ENCODE measurements at places on chromosomes 7 and 10. TPM values are rescaled to one million over a fixed set of nuclear protein-coding genes. Genes with fewer than 3 reads are reported as not detected.

The USP54 gene
- 24.5 TPM for total RNA-seq

GRCh38 chr10:34864149-34865067 is 49.3 kb upstream of the PARD3 start:
- no peak for DNase-seq

DNA sequence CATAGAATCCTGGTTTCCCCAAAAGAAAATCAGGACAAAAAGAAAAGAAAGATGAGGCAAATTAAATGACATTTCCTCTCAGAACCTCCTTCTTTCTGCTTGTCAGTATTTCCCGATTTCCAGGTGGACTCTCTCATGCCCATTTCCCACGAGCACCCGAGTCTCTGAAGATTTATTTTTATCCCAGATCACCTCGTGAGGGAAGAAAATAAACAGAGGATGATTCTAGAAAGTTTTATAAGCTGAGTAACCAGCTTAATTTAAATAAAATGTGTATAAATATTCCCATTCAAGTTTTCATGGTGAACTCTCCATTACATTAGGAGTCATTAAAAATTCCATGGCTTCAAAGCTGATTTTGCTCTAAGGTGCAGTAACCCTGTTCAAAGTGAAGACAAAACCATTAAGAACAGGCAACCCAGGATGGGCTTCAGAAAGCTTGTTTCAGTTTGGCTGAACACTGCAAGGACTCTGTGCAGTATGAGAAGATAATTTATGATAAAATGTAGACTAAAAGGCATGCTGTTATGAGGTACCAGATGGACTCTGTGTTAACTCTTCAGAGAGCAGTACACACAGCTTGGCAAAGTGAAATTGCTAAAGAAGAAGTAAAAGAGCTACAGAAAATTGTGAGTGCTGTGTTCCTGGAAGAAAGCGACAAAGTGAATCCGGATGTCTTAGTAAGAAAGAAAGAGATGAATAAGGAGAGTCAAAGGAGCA is 521.3 kb upstream of the LRRN3 start:
- DNase-seq: no peak

GRCh38 chr7:159192725-159193453 is 48.2 kb upstream of the VIPR2 start:
- no peak for DNase-seq

The AKR1D1 gene
- total RNA-seq: under 0.01 TPM

DNA sequence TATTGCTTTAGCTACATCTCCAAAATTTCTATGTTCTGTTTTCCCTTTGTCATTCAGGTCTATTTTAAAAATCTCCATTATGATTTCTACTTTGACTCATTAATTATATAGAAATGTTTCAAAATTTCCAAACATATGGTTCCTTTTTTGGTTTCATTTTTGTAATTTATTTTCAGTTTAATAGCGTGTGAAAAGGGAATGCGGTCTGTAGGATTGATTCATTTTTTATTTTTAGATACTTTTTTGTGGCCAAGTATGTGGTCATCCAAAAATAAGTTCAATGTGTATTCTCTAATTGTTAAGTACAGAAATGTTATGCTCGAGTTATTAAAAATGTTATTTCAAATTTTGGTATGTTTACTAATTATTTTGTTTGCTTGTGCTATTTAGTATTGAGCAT is 72.5 kb upstream of the ANKRD1 start:
- no peak for DNase-seq

GRCh38 chr10:14302035-14302434 is 28.7 kb downstream of the FRMD4A start:
- DNase-seq: peak; percentile 18

- DNase-seq: no peak
Observed at GRCh38 chr10:865257-865656, 66.2 kb downstream of the LARP4B start.

The PGAM2 gene
- 0.53 TPM for total RNA-seq

- DNase-seq: no peak
Observed at GRCh38 chr10:44435196-44435595, 50.3 kb upstream of the CXCL12 start.

The KIAA1549 gene
- total RNA-seq: 0.26 TPM

DNA sequence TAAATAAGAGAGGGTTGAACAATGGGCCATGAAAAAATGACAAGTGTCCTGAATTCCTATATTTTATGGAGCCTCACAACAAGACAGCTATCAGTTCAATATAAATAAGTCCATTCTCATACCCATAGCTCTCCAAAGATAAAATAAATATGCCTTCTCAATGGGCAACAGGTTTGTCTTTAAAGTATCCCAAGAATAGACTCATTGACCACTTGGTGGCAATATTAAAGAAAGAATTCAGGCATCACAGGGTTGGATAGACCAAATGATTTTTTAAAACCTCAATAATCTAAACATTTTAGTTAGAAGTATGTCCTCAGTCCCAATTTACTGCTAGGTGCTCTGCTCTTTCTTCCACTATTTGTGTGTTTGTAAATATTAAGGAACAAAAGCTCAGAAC is 165.1 kb upstream of the WNT16 start:
- no peak for DNase-seq

All from bronchial epithelial cell (primary cell).